Endodermal cell (in vitro differentiated cells): ENCODE measurements at places on chromosomes 7 and 10. TPM values are rescaled to one million over a fixed set of nuclear protein-coding genes. Genes with fewer than 3 reads are reported as not detected.

Gene MAGI2
- total RNA-seq = 10.3 to 28.8 TPM (median 10.6 TPM) in 3 replicates

Gene OPN1SW
- total RNA-seq = not detected in 2 replicates

Gene SORCS1
- total RNA-seq = 40.3 and 57.4 TPM in 2 replicates

Gene VPS26A
- 38.4 and 41.2 TPM in 2 replicates for total RNA-seq

Gene PIP4K2A
- total RNA-seq = 16.5 and 17.8 TPM in 2 replicates

Gene KCNIP2
- total RNA-seq = 3.0 to 5.2 TPM (median 3.0 TPM) in 3 replicates

Gene AGAP6
- total RNA-seq = 13.3 and 15.9 TPM in 2 replicates

Gene MLXIPL
- total RNA-seq = 45.8 to 63.2 TPM (median 58.0 TPM) in 3 replicates

Gene NYAP1
- 7.6 to 22.8 TPM (median 7.9 TPM) in 3 replicates for total RNA-seq

Gene RAB19
- total RNA-seq = 3.6 to 6.9 TPM (median 5.7 TPM) in 3 replicates

Gene MSMB
- 1.7 to 2.4 TPM (median 2.0 TPM) in 3 replicates for total RNA-seq

Gene MMRN2
- total RNA-seq = 0.40 to 1.00 TPM (median 0.80 TPM) in 3 replicates

DNA sequence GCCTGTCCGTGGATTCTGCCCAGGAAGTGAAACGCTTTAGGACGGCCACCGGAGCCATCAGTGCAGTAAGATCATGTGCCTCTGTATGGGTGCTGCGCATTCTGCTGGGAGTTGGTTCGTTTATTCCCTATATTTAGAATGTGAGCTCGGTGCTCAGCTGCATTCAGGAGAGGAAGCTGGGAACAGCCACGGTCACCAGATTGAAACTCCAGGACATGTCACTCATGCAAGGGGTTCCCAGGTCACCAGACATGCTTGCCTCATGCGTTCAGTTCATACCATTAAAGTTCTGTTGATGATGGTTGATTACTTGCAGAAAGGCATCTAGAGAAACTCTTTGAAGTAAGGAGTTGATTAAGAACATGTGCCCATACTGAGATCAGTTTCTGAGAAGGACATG lies 78.1 kb downstream of the TRRAP start:
- no peak for DNase-seq

DNA sequence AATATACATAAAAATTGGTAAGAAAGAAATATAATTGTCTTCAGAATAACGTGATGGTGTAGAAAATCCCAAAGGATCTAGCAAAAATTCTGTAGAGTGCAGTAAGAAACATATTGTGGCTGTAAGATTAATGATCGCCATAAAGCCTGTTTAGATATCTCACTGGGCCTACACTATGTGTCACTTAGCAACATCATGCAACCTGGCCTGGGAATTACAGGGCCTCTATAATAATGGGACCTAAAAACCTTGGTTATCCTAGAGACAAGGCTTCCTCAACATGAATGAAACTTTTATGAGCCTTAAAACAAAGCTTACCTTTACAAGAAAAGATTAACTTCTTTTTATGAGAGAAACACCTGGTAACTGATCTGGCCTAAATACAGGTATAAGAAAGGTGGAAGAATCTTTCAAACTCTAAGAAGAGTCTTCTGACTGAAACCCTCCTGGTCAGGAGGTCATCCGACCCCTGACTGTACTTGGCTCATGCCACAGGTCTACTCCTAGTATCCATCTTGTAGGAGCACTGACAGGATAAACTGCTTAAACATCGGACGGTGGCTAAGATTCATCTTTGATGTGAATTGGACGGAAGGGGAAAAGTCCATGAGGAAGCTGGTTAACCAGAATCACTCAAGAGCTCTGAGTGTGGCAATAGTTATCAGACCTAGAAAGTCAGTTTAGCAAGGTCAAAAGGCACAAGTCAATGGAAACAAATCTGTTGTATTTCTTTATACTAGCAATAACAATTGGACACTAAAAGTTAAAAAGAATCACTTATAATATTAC lies 1155.1 kb upstream of the SORCS1 start:
- DNase-seq = no peak

GRCh38 chr7:922334-923107 lies 32.0 kb downstream of the ADAP1 start:
- DNase-seq = peak; percentile 30

GRCh38 chr10:101780818-101781654 lies 2.2 kb downstream of the NPM3 start:
- peak; percentile 94 for DNase-seq

DNA sequence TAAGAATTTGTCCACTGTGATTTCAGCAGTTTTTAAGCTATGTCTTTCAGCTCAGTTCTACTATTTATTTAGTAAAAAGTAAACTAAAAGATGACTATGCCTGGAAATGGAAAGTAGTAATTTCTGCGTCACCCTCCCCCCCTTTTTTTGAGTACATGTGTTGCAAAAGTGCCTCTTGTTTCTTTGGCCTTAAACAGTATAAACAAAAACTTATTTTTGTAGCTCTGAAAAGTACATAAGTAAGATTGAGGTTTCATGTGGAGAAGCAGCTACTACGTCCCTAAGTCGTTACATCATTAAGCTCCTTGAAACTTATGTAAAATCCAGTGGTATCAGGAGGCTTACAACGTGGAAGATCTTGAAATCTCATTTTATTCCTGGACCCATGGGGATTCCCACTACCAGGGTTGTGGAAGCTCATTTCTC lies 46.3 kb upstream of the HBP1 start:
- no peak for DNase-seq

DNA sequence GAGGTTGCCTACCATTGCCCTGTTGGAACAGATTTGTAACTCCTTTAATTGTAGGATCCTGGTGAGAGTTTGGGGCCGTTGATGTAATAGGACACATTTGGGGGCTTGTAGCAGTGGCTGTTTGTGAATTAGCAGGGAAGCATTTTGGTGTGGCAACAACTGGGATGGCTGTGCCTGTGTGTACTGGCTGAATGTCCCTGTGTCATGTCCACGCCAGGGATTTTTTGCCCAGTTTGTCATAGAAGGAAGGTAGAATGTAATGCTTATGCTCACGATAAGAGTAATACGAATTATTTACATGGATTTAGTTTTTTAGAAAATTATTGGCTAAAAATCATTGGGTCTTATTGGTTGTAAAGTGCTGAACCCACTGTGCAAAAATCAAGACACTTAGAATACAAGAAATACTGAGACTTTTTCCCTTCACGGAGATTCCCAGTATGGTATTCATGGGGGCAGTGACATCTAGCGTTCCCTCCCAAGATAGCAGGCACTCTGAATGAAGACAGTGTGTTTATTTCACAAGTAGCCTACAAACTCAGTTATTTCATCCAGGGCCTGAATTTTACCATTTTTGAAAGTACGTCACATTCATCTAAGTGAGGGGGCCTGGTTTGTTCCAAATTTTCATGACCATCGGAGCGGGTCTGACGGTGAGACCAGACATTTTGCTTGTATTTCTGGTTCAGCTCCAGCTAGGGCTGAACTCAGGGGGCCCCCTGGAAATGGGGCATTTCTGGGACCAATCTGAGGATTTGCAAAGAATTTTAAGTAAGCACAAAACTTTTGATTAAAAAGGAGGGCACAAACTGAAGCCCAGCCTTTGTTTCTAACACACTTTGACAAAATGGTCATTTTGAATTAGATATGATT lies 74.7 kb downstream of the CACNB2 start:
- DNase-seq = peak; percentile 84

DNA sequence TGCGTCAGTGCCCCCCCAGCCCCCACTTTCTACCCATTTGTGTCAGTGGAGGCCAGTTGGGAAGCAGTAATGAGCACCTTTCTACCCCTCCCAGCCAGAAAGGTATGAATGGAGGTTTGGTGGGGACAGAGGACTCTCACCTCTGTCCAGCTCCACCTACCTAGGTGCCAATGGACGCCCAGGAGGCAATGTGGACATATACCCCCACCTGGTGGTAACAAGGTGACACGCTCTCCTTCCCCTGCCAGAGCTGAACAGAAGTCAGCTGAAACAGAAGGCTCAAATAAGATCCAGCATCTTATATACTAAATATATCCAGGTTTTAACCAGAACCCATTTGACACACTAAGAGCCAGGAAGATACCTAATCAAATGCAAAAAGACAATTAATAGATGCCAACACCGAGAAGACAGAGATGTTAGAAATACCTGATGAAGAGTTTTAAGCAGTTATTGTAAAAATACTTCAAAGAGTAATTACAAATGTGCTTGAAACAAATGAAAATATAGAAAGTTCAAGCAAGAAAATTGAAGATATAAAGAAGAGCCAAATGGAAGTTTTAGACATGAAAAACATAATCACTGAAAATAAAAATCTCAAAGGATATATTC lies 18.4 kb upstream of the SORCS3 start:
- peak; percentile 85 for DNase-seq

DNA sequence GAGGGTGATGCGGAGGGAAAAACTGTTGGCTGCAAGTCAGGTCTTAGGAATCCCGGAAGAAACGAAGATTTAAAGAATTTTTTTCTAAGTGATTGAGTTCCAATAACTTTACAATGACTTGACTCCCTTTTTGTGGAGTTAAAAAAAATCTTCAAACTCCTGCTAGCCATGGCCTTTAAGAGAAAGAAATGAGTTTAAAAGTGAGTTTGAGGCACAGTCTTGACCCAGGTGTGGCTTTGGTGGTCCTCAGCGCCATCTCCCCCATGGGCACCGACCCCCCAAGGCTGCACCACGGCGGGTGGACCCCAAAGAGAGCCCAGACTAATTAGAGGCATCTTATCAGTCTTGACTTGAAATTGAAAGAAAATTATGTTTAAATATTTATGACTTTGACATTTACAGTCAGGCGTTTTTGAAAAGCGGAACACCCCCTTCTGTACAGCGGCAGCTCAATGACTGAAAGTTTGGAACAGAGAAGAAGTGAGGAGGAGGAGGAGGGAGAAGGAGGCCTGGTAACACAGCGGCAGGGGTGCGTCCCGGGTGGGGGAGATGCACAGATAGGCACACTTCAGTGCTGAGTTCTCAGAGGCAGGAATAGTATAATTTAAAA lies 349.6 kb downstream of the DNAJB6 start:
- peak; percentile 26 for DNase-seq

DNA sequence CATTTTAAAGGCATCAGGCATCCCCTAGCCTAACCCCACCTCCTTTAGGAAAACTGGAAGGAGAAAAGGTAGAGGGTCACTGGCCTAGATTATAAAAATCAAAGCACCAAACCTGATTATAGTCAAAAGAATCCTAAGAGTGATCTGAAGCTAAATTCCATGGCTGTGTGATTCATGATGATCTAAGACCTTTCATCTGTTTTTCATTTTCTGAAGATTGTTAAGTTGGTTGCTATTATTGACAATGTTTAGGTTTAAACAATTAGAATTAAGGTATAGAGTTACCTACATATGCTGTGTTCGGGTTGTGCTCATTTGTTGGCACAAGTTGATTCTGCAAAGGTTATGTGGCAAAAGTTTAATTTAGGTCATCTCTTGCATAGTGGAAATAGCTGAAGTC lies 148.7 kb downstream of the BICC1 start:
- DNase-seq = no peak

- no peak for DNase-seq
Measured at GRCh38 chr7:1985042-1985441, 247.7 kb downstream of the MAD1L1 start.

DNA sequence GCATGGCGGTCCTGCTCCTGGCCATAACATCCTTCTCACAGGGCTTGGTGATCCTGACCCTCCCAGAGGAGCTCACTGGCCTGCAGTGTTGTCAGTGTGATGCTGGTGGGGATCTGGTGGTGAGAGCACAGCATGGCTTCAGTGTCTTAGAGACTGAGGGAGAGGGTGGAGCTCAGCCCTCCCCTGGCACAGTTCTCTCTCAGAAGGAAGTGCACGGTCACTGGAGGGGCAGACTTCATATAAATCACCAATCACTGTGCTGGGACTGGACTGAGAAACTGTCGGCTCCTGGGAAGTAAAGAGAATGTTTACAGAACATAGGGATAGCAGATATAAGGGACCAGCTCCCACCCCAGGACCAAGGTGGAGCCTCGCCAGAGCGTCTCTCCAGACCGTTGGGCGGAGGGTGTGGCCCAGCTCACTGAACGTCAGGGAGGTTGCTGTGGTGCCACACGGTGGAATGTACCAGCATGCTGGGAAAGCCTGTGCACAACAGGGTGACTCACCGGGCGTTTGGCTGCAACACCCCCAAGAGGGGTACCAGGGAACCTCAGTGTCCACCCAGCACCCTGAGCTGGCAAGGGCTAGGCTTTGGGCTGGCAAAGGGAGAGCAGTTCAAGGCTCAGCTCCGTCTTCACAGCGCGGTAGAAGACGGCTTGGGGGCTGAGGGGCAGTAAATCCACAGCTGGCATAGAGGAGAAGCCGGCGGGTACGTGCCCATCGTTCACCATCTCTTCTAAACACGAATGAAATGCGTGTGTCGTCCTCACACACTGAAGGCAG lies 8.8 kb upstream of the GET4 start:
- DNase-seq = no peak

GRCh38 chr10:74213571-74214162 lies 62.6 kb downstream of the ADK start:
- peak; percentile 64 for DNase-seq
